Urothelium cell line (cell line): ENCODE measurements at places on chromosomes 4 and X.

DNA sequence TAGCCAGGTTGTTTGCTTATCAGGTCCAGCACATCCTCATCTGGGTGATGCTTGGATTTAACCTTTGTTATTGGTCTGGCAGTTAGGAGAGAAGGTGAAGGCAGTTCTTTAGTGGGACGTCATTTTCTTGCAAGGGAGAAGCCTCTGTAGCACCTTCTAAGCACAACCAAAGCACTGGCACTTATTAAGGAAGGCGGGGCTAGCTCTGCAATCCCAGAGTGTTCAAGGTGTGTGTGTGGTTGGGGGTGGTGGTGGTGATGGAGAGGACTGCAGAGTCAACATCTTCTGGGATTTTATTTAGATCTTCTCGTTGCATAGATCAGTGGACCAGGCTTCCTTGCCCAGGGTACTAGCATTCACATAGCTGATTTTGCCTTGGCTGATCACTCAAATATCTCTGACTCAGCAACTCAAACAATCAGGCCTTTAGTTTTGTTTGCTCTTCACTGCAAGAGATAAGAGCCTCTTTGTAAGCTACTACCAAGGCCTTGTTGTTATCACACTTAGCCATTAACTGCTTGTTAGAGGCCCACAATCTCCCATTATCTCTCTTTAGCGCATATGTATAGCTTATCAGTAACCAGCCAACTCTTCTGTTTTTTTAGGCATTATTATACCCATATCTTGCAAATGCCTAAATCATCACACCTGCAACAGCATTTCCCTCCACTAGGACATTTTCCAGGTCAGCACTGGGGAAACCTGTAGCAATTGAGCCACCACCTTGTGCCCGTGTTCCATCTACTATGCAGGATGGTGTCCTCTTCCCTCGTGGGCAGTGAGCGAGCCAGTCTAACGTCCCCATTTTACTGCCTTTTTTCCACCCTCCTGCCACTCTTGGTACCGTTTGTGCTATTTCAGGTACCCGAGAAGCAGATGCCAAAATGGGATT, 36.5 kb upstream of the LINC00632 start:
- DNase-seq: no peak

DNA sequence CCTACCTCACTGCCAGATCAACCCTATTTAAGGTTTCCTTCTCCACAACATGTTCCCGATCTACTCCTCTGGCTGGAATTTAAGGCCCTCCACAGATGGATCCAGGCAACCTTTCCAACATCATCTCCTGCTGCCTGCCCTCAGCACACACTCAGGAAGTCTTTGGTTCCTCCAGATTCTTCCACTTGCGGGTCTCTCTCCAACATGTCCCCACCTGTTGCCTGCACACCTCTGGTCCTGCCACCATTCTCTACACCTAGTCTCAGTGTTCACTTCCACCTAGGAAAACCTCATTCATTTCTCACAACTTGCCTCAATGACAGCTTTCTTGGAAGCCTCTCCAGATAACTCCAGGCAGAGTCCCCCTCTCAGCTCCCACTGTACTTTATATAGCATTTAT, 80.1 kb downstream of the RTL5 start:
- DNase-seq: no peak

GRCh38 chr4:110172972-110173371, 25.4 kb downstream of the ELOVL6 start:
- no peak for DNase-seq

- no peak for DNase-seq
These were observed 29.6 kb upstream of the ERVMER34-1 start for GRCh38 chr4:52780617-52781354.

DNA sequence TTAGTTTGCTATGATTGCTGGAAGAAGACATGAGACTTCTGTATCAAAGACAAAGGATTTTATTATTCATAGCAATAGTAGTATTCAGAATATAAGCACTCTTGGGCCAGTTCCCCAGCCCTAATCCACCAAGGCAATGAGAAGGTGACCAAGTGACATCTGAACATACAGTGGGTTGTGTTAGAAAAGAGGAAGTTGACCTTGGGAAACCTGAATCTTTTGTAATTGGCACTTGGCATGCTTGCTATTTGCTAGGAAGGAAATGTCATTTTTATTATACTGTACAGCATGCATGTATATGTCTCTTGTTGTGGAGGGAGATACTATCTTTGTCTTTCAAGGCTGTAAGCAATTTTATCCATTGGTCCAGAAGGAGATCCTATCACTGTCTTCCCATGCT, 216.1 kb upstream of the FAT1 start:
- no peak for DNase-seq

DNA sequence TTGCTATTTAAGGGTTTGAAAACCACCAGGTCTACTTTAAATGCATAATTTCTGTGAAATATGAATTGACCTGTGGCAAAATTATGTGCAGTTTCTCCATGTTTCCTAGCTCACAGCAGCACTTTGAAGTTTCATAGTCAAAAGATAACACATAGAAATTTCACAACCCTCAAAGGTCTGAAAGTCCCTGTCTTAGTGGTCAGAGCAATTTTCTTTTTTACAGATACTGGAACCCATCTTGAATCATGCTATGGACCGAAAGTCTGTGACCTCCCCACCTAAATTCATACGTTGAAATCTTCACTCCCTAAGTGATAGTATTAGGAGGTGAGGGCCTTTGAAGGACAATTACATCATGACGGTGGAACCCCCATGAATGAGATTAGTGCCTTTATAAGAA, 240.4 kb upstream of the BMP3 start:
- DNase-seq: no peak

- DNase-seq: no peak
These were observed 1774.8 kb downstream of the ARAP2 start for GRCh38 chr4:34469516-34469915.
